ENCODE measurements at places on chromosomes 7 and 10. TPM values are rescaled to one million over a fixed set of nuclear protein-coding genes. Genes with fewer than 3 reads are reported as not detected.
A peak's percentile ranks its signal among the peaks of the same experiment; 100 is the strongest.

- H3K4me1 ChIP-seq: peaks cover 16% of the 10 kb centered on the region
- no peak for DNase-seq
- no peaks in the 10 kb centered on the region for H3K36me3 ChIP-seq
- H3K27me3 ChIP-seq: no peaks in the 10 kb centered on the region
Measured at GRCh38 chr7:74455291-74455804, 1.6 kb downstream of the GTF2IRD1 start.

GRCh38 chr7:17063045-17063383 is 181.2 kb upstream of the AGR3 start:
- no peaks in the 10 kb centered on the region for H3K36me3 ChIP-seq
- no peak overlapping the region for H3K4me3 ChIP-seq
- H3K4me1 ChIP-seq: no peaks in the 10 kb centered on the region
- H3K27me3 ChIP-seq: no peaks in the 10 kb centered on the region

DNA sequence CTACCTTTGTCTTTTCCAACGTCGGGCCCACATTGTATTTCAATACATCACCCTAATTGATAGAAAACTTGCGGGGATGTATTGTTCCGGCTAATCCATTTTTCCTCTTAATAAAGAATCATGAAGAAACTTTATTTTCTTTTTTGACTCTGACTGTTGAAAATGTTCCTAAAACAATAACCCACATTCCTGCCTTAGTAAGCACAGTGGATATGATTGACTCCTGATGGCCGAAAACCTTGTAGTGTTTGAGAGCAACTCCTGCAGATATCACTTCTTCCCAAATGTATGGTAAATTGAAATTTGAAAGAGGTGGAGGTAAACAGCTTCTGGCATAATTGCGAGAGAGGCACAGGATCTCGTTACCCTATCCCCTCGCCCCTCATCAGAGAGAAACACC is 65.7 kb downstream of the BICC1 start:
- no peaks in the 10 kb centered on the region for H3K27me3 ChIP-seq
- DNase-seq: no peak
- H3K4me3 ChIP-seq: no peak overlapping the region
- H3K36me3 ChIP-seq: no peaks in the 10 kb centered on the region

GRCh38 chr10:110758898-110759297 is 112.8 kb upstream of the PDCD4 start:
- no peak for DNase-seq
- H3K4me3 ChIP-seq: no peak overlapping the region
- peaks cover 7% of the 10 kb centered on the region for H3K4me1 ChIP-seq
- no peaks in the 10 kb centered on the region for H3K27me3 ChIP-seq

GRCh38 chr7:92781117-92781720 is 55.2 kb downstream of the CDK6 start:
- no peak overlapping the region for H3K27ac ChIP-seq
- H3K4me3 ChIP-seq: no peak overlapping the region
- no peak for DNase-seq
- H3K4me1 ChIP-seq: peaks cover 21% of the 10 kb centered on the region
- no peaks in the 10 kb centered on the region for H3K27me3 ChIP-seq

DNA sequence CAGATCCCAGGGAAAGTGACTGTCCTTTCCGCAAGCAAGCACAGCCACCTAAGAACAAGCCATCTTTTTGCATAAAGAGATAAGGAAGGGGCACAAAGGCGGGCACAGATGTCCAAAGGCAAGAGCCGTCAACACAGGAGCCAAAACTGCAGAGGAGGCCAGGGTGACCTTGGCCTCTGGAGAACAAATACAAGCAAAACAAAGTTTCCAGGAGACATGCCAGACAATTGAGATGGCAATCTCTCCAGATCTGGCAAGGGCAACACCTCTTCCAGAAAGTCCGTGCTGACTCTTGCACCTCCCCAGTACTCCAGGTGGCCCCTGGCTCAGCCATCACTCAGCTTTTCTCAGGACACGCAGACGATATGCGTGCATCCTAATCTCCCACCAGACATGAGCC is 58.2 kb downstream of the TEX36 start:
- H3K36me3 ChIP-seq: no peaks in the 10 kb centered on the region
- no peak overlapping the region for H3K4me3 ChIP-seq
- no peak overlapping the region for H3K27ac ChIP-seq
- H3K27me3 ChIP-seq: no peaks in the 10 kb centered on the region

DNA sequence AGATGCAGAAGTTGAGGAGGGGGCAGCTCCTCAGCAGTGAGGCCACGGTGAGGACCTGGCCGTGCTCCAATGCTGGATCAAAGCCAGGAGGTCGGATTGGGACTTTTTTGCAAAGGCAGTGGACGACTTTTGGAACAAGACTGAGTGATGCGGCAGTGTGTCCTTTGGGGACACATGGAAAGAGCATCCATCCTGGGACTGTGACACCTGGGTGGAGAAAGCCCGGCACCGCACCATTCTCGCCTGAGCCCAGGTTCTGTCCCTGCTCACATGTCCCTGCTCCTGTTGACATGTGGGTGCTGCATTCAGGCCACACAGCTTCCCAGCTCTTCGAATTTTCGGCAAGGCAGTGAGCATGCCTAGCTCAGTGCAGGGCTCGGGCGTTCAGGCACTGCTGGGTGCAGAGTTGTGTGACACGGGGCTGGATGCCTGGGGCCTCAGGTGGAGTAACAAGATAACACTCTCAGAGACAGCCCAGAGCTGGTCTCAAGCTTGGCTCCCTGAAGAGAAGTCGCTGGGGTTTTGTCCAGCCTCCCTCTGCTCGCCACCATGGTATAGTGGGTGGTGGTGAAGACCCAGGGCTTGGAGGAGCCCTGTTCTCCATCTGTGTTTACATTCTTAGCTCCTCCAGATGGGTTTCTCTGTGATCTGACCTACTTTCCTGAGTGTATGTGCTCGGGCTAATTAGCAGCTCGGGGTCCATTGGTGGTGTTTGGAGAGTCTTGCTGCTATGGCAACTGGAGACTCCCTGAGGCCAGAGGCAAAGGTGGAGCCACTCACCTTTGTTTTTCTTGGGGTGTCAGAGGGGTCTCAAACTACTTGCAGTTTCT is 111.7 kb upstream of the BTBD16 start:
- no peaks in the 10 kb centered on the region for H3K27me3 ChIP-seq
- DNase-seq: no peak
- H3K36me3 ChIP-seq: peaks cover 5% of the 10 kb centered on the region
- H3K4me1 ChIP-seq: peaks cover 7% of the 10 kb centered on the region
- H3K4me3 ChIP-seq: no peak overlapping the region

GRCh38 chr7:20598459-20599309 is 16.8 kb upstream of the ABCB5 start:
- no peak overlapping the region for H3K27ac ChIP-seq
- no peaks in the 10 kb centered on the region for H3K36me3 ChIP-seq
- no peaks in the 10 kb centered on the region for H3K27me3 ChIP-seq

GRCh38 chr10:78869508-78870454 is 199.0 kb upstream of the ZMIZ1 start:
- H3K4me3 ChIP-seq: no peak overlapping the region
- no peak for DNase-seq
- no peaks in the 10 kb centered on the region for H3K4me1 ChIP-seq
- no peaks in the 10 kb centered on the region for H3K36me3 ChIP-seq
- no peaks in the 10 kb centered on the region for H3K27me3 ChIP-seq

- H3K4me1 ChIP-seq: no peaks in the 10 kb centered on the region
- no peak for DNase-seq
- no peaks in the 10 kb centered on the region for H3K36me3 ChIP-seq
Measured at GRCh38 chr10:1652151-1652550, 85.2 kb downstream of the ADARB2 start.

- H3K27me3 ChIP-seq: no peaks in the 10 kb centered on the region
- H3K36me3 ChIP-seq: peaks cover 7% of the 10 kb centered on the region
- no peak overlapping the region for H3K4me3 ChIP-seq
- H3K27ac ChIP-seq: no peak overlapping the region
Measured at GRCh38 chr10:87715552-87716347, 56.1 kb downstream of the PAPSS2 start.

GRCh38 chr10:95728526-95728925 is 27.4 kb upstream of the ENTPD1 start:
- H3K4me3 ChIP-seq: no peak overlapping the region
- no peak for DNase-seq
- no peaks in the 10 kb centered on the region for H3K36me3 ChIP-seq

GRCh38 chr10:101161494-101162299 is 30.6 kb downstream of the TLX1 start:
- peak; percentile 72 for DNase-seq
- H3K27me3 ChIP-seq: peaks cover 8% of the 10 kb centered on the region
- H3K4me3 ChIP-seq: peak overlapping the region; percentile 37
- no peak overlapping the region for H3K27ac ChIP-seq

- peak overlapping the region; percentile 94 for H3K27ac ChIP-seq
- DNase-seq: no peak
- peaks cover 4% of the 10 kb centered on the region for H3K4me1 ChIP-seq
- no peaks in the 10 kb centered on the region for H3K36me3 ChIP-seq
- no peaks in the 10 kb centered on the region for H3K27me3 ChIP-seq
- no peak overlapping the region for H3K4me3 ChIP-seq
Measured at GRCh38 chr7:134777908-134778580, 1.4 kb upstream of the CALD1 start.

GRCh38 chr7:117666031-117666430 is 186.2 kb downstream of the CFTR start:
- H3K4me3 ChIP-seq: no peak overlapping the region
- no peaks in the 10 kb centered on the region for H3K4me1 ChIP-seq
- no peak for DNase-seq
- no peaks in the 10 kb centered on the region for H3K36me3 ChIP-seq
- no peak overlapping the region for H3K27ac ChIP-seq

GRCh38 chr7:98568891-98569290 is 48.2 kb upstream of the NPTX2 start:
- no peaks in the 10 kb centered on the region for H3K27me3 ChIP-seq
- no peaks in the 10 kb centered on the region for H3K4me1 ChIP-seq
- H3K36me3 ChIP-seq: no peaks in the 10 kb centered on the region
- DNase-seq: no peak

- no peak for DNase-seq
- H3K4me3 ChIP-seq: no peak overlapping the region
- H3K27me3 ChIP-seq: no peaks in the 10 kb centered on the region
- peaks cover 19% of the 10 kb centered on the region for H3K36me3 ChIP-seq
- no peak overlapping the region for H3K27ac ChIP-seq
Measured at GRCh38 chr10:326894-327635, 191.8 kb downstream of the ZMYND11 start.

- no peak overlapping the region for H3K27ac ChIP-seq
- H3K4me1 ChIP-seq: no peaks in the 10 kb centered on the region
- H3K36me3 ChIP-seq: no peaks in the 10 kb centered on the region
- DNase-seq: no peak
- no peak overlapping the region for H3K4me3 ChIP-seq
- H3K27me3 ChIP-seq: no peaks in the 10 kb centered on the region
Measured at GRCh38 chr7:128710481-128710880, 28.7 kb upstream of the CALU start.

- H3K4me1 ChIP-seq: no peaks in the 10 kb centered on the region
- H3K4me3 ChIP-seq: no peak overlapping the region
- H3K27me3 ChIP-seq: no peaks in the 10 kb centered on the region
Measured at GRCh38 chr7:113936982-113937381, 18.2 kb upstream of the PPP1R3A start.

GRCh38 chr10:117107238-117107637 is 30.8 kb downstream of the VAX1 start:
- H3K27me3 ChIP-seq: no peaks in the 10 kb centered on the region
- no peaks in the 10 kb centered on the region for H3K4me1 ChIP-seq
- H3K27ac ChIP-seq: no peak overlapping the region
- H3K36me3 ChIP-seq: no peaks in the 10 kb centered on the region
- DNase-seq: no peak

- no peak for DNase-seq
- no peak overlapping the region for H3K27ac ChIP-seq
- H3K4me1 ChIP-seq: peaks cover 5% of the 10 kb centered on the region
- H3K27me3 ChIP-seq: no peaks in the 10 kb centered on the region
Measured at GRCh38 chr10:112565434-112566053, 118.5 kb downstream of the VTI1A start.

DNA sequence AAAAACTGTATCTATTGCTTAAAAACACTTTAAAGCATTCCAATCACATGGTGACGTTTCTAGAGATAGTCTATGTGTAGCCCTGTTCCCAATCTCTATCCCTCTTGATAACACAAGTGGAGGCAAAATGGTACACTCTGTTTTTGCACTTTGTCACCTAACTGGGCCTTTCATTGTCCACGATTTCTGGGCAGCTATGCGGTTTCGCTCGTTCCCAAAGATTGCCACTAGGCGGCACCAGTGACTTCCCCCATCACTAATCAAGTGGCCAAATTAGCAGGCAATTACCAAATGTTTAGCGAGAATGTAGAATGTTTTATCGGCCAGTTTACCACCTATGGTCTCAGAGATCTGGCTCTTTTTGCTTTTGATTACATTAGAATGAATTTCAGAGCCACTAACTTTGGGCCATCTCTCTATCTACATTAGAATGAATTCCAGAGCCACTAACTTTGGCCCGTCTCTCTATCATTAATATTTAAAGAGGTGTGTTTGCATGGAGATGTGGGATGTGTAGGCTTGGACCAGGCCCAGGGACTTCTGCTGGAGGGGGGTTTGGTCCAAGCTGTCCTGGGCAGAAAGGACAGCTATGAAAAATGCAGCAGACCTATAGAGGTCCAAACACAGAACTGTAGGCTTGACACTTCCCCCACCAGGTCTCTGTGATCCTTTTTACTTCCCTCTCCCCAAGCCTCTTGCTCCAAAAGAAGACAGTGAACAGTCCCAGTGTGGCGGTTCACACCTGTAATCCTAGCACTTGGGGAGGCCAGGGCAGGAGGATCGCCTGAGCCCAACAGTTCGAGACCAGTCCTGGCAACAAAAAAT is 90.1 kb downstream of the EPC1 start:
- DNase-seq: no peak
- H3K36me3 ChIP-seq: no peaks in the 10 kb centered on the region
- H3K4me1 ChIP-seq: no peaks in the 10 kb centered on the region
- H3K4me3 ChIP-seq: no peak overlapping the region

DNA sequence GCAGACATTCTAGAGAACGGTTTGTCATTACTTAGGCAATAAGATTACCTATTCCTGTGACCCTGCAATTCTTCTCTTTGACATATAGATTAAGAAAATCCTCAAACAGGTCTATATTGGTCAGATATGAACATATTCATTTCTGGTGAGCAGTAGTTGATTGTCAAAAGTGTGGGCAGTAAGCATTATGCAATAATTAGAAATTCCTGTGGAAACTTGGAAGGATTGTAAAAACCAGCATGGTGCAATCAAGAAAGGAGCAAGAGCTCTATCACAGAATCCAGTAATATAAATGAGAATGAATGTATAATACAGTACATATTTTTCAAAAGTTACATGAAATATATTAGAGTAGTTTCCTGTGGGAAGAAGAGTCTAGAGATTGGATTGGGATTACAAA is 406.5 kb downstream of the SUGCT start:
- no peak overlapping the region for H3K4me3 ChIP-seq
- DNase-seq: no peak
- H3K27ac ChIP-seq: no peak overlapping the region
- H3K4me1 ChIP-seq: peaks cover 25% of the 10 kb centered on the region
- no peaks in the 10 kb centered on the region for H3K36me3 ChIP-seq
- H3K27me3 ChIP-seq: no peaks in the 10 kb centered on the region

GRCh38 chr10:92208736-92209135 is 82.1 kb downstream of the CPEB3 start:
- no peaks in the 10 kb centered on the region for H3K4me1 ChIP-seq
- no peak for DNase-seq
- H3K27ac ChIP-seq: peak overlapping the region; percentile 68
- H3K27me3 ChIP-seq: no peaks in the 10 kb centered on the region
- H3K4me3 ChIP-seq: no peak overlapping the region

GRCh38 chr7:140203556-140203955 is 26.8 kb upstream of the KDM7A start:
- H3K27me3 ChIP-seq: no peaks in the 10 kb centered on the region
- H3K36me3 ChIP-seq: no peaks in the 10 kb centered on the region
- no peak for DNase-seq
- no peak overlapping the region for H3K4me3 ChIP-seq
- no peaks in the 10 kb centered on the region for H3K4me1 ChIP-seq

HTRA1 gene
- 112 TPM for total RNA-seq

AUTS2 gene
- 90.4 TPM for total RNA-seq

SLC39A12 gene
- total RNA-seq: not detected

PTPRN2 gene
- 7.3 TPM for total RNA-seq

AQP1 gene
- 2,113 TPM for total RNA-seq

VENTX gene
- 1.5 TPM for total RNA-seq

Measured in ascending aorta (tissue), 2 donors.